ENCODE measurements at places on chromosomes 2 and 18.

- DNase-seq: no peak
Measured at GRCh38 chr2:162062559-162062958, 11.5 kb downstream of the DPP4 start.

DNA sequence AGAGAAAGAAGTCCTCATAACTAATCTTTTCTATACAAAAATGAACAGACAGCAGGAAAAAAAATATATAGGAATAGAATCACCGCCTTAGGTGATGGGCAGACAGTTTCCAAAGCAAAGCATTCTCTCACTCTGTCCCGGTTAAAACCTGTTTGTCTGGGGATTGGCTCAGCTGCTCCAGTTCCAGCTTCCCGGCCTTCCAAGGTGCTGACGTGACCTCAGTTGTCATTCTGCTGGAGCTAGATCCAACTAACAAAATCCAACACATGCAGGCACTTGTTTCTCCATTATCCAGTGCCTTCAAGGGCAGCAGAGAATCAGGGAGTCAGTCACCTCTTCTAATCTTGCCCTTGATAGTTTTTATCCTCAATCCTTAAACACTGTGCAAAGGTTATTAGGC lies 52.8 kb downstream of the IKZF2 start:
- DNase-seq: no peak

DNA sequence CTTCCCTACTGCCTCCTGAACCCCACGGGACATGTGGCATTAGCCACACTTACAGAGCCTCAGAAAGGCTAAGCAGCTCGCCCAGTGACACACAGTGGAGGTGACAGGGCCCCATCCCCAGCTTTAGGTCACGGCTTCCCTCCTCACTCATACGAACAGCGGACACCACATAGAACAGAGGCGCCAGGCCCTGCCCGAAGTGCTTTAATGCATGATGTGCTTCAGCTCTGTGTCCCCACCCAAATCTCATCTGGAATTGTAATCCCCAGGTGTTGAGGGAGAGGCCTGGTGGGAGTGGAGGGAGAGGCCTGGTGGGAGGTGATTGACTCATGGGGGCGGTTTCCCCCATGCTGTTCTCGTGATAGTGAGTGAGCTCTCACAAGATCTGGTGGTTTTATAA lies 135.3 kb downstream of the PTGR3 start:
- no peak for DNase-seq

DNA sequence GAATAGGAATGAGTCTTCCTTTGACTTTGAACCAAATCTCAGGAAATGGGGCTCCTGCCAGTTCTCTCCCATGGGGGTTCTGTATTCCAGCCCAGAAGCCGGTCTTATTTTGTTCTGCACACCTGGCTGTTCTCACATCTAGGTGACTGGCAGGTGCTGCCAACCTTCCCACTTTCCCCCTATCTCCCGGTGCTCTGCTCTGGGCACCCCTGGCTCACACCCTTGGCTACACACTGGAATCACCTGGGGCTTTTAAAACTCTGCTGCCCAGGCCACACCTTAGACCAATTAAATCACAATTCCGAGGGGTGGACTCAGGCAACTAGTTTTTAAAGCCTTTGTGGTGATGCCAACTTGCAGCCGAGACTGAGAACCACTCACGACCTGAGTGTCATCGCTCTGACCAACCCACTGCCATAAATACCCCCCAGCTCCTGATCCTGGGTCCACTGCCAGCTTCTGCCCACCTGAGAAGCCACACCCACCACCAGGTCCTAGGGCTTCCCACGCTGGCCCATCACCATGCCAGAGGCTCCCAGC lies 69.2 kb downstream of the KCNF1 start:
- DNase-seq: no peak

- DNase-seq: no peak
Measured at GRCh38 chr2:217934321-217935131, 68.3 kb downstream of the TNS1 start.
